ENCODE measurements at places on chromosomes 6 and 20.

GRCh38 chr20:51277961-51278360 lies 255.1 kb upstream of the KCNG1 start:
- no peak for DNase-seq

DNA sequence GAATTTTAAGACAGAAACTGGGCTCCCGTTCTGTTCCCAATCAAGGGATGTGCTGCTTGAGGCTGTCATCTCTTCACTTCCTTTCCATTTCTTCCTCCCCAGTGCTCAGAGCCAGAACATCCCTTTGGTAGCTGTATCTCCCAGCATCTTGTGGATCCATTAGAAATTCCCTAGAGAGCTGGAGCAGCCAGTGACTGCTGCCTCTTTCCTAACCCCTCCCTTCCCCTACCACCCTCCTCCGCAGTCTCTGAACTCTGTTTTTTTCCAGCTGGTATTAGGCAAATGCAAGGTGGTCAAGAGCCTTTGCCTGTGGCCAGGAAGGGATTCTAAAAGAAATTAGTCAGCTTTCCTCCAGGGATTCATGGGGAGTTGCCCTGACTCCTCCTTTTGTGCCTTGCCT lies 208.0 kb downstream of the EYA2 start:
- DNase-seq = no peak

GRCh38 chr6:75602246-75603105 lies 796 bp downstream of the SENP6 start:
- peak; percentile 39 for DNase-seq

DNA sequence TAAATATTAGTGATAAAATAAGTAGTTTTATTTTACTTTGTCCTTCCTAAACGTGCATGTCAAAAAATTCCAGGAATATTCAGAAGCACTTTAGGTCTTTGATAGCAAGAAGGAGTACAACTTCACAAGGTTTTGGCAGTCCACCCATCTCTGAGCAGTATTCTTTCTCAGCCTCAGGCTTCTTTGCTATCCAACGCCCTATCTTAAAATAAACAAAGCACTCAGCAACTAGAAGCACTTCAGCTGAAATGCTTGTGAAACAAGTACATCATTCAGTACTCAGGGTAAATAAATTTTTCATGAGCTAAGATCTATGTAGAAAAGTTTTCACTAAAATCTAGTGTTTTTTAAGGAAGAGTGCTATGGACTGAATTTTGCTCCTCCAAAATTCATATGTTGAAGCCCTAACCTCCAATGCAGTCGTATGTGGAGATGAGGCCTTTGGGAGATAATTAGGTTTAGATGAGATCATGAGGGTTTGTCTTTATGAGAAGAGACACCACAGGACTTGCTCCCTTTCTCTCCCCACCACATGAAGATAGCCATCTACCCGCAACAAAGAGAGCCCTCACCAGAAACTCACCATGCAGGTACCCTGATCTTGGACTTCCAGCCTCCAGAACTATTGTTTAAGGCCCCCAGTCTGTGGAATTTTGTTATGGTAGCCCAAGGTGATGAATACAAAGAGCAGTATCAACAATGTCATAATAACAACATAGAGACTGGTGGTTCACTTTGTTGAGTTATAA lies 539.1 kb downstream of the TFAP2A start:
- no peak for DNase-seq

- DNase-seq = no peak
Observed at GRCh38 chr6:110341067-110341466, 17.1 kb downstream of the METTL24 start.
